Frontal cortex (tissue), 4 donors: ENCODE measurements at places on chromosomes 2 and 18. TPM values are rescaled to one million over a fixed set of nuclear protein-coding genes. Genes with fewer than 3 reads are reported as not detected.

DNA sequence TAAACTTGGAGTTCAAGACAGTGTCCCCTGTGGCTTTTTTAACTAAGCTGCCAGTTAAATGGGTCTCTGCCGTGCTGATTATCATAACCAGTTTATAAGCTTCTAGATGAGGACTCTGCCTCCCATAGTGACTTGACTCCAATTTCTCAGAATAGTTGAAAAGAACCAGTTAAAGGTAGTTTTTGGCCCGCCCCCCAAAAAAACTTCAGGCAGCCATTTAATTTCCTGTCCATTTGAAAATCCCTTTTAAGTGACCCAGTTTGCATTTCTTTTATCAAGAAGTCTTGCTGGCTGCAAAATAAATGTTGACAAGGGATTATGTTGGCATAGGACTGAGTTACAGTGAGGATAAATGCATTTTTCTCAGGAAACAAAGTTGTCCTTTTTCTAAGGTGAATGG lies 2.3 kb downstream of the SLC20A1 start:
- no peak for DNase-seq

DNA sequence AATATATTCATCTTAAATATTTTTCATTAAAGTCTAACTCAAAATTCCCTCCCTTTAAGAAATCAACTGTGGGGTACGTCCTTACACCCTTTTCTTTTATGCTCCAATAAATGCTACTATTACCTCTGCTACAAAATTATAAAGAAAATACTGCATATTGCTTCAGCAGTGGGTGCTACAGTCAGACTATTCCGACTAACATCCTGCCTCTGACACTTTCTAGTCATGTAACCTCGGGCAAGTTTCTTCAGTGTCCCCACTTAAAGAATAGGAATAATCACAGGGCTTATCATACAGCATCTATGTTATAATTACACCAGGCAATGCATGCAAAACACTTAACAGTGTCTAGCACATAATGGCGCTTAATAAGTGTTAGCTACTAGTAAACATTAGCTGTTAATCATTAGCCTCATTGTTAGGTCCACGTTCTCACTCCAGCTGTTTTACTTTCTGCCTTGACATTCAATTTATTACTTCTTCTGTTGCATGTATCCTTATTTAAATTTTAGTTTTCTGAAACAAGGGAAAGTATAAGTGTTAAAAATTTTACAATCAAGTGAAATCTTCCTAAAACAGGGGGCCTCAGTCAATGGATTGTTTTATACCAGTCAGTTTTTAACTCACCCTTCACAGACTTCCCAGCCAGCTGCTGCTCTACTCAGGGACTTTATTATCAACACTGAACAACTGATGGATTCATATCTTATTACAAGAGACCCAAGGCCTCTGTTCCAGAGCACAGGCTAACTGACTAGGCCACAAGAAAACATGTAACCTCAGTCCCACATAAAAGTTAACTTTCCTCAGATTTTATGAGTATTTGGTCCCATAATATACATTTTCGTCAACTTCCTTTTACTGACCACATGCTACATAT lies 54.0 kb downstream of the CLASP1 start:
- DNase-seq = no peak

GRCh38 chr18:12048010-12048826 lies 45.4 kb upstream of the ANKRD62 start:
- DNase-seq = no peak

GRCh38 chr2:213416832-213417231 lies 132.6 kb downstream of the SPAG16 start:
- DNase-seq = no peak

GRCh38 chr2:67945940-67946339 lies 116.9 kb downstream of the C1D start:
- no peak for DNase-seq

DNA sequence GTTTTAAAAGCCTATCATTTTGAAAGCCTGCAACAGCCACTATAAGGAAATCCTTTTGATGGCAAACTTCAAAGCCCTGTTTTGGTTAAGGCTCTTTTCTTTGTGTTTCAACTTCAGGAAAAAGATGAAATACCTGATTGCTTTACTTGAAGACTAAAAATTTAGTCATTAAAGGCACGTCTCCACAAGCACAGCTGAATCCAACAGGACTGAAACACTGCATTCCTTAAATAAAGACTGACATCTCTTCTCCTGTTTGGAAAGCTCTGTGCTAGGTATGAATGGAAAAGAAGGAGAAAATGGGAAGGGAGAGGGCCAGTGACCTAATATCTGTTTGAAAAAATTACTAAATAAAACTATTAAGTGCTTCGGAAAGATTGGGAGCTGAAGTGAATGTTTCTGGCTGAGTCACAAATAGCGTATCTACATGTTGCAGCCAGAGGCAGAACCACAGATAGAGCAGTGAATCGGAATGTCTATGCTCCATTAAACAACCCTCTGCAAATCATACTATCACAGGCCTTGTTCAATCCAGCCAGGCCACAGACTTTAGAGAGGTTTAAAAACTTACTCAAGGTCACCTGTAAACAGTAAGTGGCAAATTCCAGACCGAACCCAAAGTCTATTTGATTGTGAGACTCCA lies 21.1 kb upstream of the RALBP1 start:
- DNase-seq = no peak

GRCh38 chr2:230422149-230422548 lies 6.1 kb downstream of the SP100 start:
- DNase-seq = no peak

DNA sequence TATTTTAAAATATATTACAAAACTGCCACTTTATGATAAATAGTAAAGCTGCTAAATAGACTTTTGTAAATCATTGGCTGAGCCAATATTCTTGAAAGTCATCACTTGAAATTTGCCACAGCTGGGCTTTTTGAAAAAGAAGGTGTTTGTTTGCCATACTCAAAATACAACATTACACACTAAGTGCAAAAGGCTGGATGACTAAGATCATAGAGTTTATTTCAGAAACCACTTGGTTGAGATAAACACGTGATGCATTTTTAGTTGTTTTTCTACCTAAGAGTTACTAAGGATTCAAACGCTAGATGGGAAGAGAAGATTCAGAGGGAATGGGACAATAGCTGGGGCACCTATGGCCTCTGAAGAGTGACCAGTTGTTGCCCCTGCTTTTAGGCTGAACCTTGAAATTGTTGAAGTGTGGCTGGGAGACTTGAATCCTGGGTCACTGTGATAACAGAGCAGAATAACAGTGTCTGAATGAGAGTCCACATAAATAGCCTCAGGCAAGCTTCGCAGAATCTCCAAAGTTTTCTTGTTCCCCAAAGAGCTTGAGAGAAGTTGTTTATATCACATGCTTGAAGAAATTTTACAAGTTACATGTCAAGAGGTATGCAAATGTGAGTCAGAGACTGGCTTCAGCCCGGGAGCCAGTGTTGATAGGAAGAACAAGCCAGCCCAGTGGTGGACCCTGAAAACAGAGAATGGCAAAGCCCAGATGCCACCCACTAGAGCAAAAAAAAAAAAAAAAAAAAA lies 409.8 kb downstream of the GPD2 start:
- no peak for DNase-seq

DNA sequence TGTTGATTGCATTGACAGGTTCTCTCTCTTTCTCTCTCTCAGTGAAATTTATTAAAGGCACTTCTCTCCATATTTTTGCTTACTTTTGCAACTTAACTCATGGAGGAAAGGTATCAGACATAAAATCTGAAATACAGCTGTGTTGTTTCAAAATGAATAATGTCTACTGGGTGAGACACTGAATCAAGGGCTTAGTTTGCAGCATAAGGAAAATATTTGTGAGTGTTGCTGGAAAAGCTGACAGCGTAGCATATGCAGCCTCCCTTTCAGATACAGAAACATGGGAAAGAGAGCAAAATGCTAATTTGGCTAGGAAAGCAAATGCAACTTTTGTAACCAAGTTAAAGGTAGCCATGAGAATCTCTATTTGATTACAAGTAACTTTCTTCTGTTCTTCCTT lies 81.5 kb upstream of the COL3A1 start:
- DNase-seq = no peak

- no peak for DNase-seq
Observed at GRCh38 chr2:206627632-206628031, 14.7 kb upstream of the FAM237A start.

GRCh38 chr2:145020694-145021093 lies 500.8 kb upstream of the ZEB2 start:
- DNase-seq = no peak

GRCh38 chr18:46212398-46212797 lies 108.2 kb downstream of the HAUS1 start:
- DNase-seq = no peak

DNA sequence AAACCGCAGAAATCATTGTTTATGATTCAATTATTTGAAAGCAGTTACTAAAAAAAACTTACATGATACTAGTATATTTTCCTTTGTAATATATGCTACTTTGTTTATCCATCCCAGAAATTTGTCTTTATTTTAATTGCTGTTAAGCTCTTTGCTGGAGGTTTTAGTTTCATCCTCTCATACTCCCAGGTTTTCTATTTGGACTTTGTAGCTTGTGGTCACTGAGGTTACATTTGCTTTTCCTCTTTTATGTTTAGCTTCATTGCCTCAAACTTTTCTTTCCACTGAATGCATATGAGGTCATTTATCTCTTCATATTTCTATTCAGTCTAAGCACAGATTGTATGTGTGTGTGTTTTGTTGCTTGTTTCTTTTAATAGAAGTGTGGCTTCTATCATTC lies 89.9 kb downstream of the ERBB4 start:
- no peak for DNase-seq

DNA sequence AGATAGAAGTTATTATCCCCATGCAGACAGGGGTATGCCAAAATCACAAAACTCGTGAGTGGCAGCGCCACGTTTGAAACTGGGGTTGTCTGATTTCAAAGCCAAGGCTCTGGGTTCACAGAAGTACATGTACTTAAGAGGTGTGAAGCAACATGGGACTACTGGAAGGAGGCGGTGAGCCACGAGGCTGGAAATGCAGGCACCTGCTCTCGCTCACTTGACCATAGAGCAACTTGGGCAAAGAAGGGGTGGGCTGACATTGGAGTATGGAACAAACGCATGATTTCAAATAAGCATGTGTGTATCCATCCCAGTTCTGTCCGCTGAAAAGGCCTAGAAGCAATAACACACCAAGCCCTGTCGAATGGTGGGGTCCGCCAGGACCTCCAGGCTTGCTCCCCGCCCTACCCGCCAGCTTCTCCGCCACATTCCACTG lies 593 bp upstream of the ACTR2 start:
- no peak for DNase-seq

DNA sequence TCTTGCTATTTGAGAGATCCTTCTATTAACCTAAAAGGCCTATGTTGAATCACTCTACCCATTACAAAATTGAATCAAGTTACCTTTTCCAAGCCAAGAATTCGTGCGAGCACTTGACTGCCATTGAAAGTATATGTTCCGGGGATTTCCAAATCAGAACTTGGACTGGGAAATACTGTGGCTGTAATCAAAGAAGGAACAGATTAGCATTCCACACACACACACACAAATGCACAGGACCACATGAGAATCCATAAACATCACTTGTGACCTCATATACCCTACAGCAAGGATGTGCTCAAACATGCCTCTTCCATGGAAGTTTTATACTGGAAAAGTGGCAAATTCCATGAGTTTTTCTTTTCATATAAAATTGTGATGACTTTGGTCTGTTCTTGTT lies 86.0 kb downstream of the ABCA12 start:
- no peak for DNase-seq

- DNase-seq = no peak
Observed at GRCh38 chr2:21833767-21834166, 710.0 kb downstream of the TDRD15 start.

DNA sequence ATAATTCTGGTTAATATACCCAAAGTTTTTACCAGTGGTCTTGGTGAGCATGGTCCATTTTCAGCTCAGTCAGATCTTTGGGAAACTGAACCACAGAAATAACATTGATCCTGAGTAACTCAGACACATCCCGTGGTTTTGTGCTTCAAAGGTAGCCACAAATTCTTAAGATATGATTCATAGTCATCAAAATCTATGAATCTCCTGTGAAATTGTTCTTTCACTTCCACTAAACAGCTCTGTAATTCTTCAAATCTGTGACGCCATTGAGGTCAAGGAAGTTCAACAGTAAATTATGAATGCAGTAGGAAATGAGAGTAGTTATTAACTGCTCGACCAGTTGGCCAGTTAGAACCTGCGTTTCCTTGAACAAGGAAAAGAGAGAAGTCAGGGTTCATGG lies 147.3 kb downstream of the IRS1 start:
- DNase-seq = no peak

- DNase-seq = no peak
Observed at GRCh38 chr2:233061591-233062450, 1.7 kb downstream of the INPP5D start.

The SPC25 gene
- 5.3 TPM for total RNA-seq

The BBS5 gene
- 12.6 TPM for total RNA-seq

The BUB1 gene
- total RNA-seq = 6.9 TPM

The CFAP65 gene
- total RNA-seq = 0.82 TPM

The C1QL2 gene
- total RNA-seq = 0.41 TPM

The RTTN gene
- total RNA-seq = 29.3 TPM

The C2orf92 gene
- total RNA-seq = 3.3 TPM

The GNAL gene
- 92.9 TPM for total RNA-seq

The PROM2 gene
- total RNA-seq = 0.82 TPM
